ENCODE measurements at places on chromosomes 6 and 20.
A peak's percentile ranks its signal among the peaks of the same experiment; 100 is the strongest.

GRCh38 chr20:1618954-1619540 is 762 bp downstream of the SIRPB1 start:
- DNase-seq: no peak

- DNase-seq: no peak
Observed at GRCh38 chr20:9052136-9052535, 16.8 kb upstream of the PLCB4 start.

DNA sequence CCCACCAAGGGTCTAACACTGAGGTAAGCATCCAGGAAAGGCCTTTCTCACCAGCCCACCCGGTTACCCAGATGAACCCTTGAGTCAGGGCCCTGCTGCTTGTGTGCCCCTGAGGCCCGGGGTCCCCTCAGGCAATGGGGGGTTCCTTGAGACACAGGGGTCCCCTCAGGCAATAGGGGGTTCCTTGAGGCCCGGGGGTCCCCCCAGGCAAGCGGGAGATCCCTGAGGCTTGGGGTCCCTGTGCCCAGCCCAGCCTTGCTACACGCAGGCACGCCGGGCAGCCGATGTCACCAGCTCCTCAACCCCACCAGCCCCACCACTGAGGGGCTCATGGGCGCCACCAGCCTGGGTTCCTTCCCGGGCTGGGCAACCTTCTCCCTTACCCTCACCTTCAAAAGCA is 247.2 kb downstream of the TTLL2 start:
- DNase-seq: no peak

- DNase-seq: no peak
Observed at GRCh38 chr20:19943061-19943521, 74.1 kb upstream of the NAA20 start.

DNA sequence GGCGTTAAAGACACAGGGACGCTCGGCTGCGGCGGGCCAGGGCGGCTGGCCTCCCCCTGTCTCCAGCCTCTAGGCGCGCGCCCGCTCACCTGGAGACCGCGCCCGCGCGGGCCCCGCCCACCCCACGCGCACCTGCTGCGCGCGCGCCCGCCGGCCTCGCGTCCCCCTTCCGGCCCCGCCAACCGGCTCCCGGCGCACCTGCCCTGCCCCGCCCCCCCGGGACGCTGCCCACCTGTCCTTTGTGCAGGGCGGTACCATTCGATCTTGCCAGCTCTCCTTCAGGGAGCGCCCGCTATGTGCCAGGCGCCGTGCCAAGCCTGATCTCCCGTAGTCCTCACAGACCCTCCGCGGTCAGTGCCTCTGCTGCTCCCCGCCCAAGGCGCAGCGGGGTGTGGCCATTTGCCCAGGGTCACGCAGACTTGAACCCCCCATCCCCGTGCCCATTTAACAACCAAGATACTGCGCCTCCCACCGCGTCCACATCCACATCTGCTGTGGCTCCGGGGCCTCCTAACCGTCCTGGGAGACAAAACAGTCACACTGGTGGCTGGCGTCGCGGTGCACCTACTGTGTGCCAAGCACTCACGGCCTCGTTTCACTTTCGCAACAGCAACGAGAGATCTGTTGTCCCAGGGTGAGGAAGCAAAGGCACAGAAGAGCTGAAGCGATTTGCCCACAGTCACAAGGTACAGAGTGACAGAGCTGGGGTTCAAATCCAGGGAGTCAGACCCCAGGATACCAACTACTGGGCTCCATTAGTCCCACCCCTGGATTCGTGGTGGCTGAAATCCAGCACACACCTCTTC is 48.1 kb downstream of the NOL4L start:
- no peak for DNase-seq

- DNase-seq: peak; percentile 98
Observed at GRCh38 chr6:31114541-31114878, at the start of gene PSORS1C1. Gene PSORS1C1, plus strand, starts transcription at chr6:31114800. Its CDS starts 14,833 bp downstream, at chr6:31129633.

- no peak for DNase-seq
Observed at GRCh38 chr20:59806578-59806975, 126.9 kb downstream of the SYCP2 start.

GRCh38 chr6:145099713-145100112 is 635.6 kb downstream of the EPM2A start:
- DNase-seq: no peak

- DNase-seq: no peak
Observed at GRCh38 chr20:23082846-23083552, 3.1 kb downstream of the CD93 start.

DNA sequence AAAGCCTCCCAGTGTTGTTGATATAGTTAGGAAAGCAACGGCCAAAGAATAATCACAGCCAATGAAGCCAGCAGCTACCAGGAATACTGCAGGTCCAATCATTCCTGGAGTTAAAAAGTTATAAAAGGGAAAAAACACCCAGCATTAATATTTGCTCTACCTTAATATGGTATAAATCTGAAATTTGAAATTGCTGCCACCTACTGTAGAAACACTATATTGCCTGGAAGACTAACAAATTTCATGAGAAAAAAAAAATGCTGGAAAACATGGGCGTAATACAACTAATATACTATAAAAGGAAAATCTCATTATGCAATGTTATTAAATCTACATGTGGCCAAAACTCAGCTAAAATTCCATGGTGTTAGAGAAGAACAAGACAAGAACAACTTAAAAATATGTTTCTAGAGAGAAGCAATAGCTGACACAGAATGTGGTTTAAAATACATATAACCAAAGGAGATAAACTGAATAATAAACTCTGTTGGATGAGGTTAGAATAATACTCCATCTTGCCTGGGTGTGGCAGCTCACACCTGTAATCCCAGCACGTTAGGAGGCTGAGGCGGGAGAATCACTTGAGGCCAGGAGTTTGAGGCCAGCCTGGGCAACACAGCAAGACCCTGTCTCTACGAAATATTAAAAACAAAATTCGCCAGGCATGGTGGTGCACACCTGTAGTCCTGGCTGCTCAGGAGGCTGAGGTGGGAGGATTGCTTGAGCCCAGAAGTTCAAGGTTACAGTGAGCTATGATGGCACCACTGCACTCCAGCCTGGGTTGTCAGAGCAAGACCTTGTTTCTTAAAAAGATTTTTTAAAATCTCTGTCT is 43.1 kb downstream of the SLC17A5 start:
- DNase-seq: peak; percentile 62

- DNase-seq: no peak
Observed at GRCh38 chr6:4447639-4448330, 312.4 kb upstream of the ECI2 start.

- no peak for DNase-seq
Observed at GRCh38 chr6:43945768-43946080, 175.7 kb downstream of the VEGFA start.

DNA sequence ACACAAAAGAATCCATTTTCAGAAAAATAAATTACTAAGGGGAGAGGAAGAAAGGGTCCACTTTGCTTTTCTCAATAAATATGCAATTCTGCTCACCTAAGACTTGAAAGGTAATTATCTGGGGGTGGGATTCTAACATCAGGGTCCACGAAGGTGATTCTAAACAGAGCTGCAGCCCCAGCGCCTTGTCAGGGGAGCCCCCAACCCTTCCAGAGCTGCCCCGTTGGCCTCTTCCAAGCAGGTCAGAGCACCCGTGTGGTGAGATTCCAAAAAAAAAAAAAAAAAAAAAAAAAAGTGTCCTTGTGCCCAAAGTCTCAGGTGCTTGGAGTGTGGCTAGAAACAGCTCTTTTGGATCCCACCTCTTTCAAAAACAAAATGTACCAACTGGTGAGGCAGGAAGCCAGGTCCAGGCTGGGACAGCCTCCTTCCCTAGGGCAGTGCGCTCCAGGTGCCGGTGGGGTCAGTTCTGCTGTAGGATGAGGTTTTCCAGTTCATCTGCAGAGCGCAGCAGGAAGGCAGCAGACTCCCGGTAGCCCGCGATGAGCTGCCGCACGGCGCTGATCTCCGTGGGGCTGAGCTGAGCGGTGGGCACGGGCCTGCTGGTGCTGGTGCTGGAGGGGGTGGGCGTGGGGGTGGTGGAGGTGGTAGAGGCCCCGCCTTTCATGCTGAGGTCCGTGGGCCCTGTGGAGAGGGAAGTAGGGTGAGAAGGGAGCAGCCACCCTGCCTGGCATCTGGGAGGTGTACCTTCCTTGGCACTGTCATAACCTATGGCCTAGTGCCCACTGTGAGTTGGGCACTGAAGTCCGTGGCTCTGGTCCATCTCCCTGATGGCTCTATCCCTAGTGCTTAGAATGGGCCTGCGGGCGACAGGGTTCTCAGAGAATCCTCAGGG is 89.3 kb downstream of the ASXL1 start:
- no peak for DNase-seq

GRCh38 chr6:12037798-12038197 is 25.7 kb downstream of the HIVEP1 start:
- DNase-seq: no peak

- DNase-seq: no peak
Observed at GRCh38 chr20:4667371-4667773, 54.3 kb upstream of the PRND start.

- DNase-seq: peak; percentile 38
Observed at GRCh38 chr6:46325561-46326530, 155.1 kb upstream of the ENPP5 start.

DNA sequence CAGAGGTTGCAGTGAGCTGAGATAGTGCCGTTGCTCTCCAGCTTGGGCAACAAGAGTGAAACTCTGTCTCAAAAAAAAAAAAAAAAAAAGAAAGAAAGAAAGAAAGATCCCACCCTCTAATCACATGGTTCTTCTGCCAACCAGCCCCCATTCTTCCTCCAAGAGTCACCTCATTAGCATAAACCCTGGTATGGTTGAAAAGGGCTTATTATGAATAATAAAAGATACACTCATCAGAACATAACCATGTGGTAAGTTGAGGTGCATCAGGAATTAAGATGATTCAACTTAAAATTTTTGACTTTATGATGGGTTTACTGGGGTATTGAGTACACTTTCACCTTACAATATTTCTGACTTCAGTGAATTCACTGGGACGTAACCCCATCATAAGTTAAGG is 793 bp upstream of the TRIM40 start:
- DNase-seq: no peak

- DNase-seq: no peak
Observed at GRCh38 chr6:142839686-142840040, 105.3 kb downstream of the HIVEP2 start.

- no peak for DNase-seq
Observed at GRCh38 chr20:17598013-17598550, 28.2 kb downstream of the DSTN start.

- DNase-seq: no peak
Observed at GRCh38 chr6:165647041-165647440, 16.0 kb downstream of the PDE10A start.

DNA sequence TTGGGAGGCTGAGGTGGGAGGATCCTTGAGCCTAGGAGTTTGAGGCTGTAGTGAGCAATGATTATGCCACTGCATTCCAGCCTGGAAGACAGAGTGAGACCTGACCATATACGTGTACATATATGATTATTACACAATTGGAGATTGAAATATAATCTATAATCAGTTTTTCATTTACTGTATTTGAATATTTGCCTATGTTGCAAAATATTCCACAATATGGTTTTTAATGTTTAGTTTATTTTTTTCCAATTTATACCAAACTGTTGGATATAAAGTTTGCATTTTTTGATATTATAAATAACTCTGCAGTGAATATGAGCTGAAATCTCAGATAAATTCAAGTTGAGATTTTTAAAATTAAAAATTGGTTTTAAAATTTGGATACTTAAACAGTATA is 79.6 kb upstream of the SIRPG start:
- DNase-seq: no peak

- no peak for DNase-seq
Observed at GRCh38 chr6:143570147-143570853, 58.8 kb upstream of the FUCA2 start.

DNA sequence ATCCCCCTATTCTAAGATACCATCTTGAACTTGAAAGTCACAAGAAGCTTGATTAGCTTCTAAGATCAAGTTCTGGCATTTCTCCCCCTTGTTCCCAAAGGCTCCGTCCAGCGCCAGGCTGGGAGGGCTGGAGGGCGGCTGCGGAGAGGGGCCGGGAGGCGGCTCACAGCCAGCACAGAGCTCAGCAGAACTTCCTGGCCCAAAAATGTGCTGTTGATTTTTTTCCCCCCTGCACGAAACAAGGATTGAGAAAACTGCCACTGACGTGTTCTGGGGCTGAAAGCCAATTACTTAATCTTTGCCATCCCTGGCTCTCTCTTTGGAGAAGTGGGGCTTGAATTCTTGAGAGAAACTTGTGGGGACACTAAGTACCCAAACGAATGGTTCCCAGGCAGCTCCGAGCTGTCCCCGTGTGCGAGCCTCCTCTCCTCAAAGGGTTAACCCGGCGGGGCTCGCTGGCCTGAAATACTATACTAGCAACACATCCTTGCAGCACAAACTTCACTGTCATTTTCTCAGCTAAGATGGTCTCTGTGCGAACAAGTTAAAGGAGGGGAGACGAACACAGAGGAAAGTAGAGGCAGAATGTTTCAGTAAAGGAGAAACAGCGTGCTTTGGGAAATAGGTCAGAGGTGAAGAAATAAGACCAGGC is 452 bp downstream of the TRAF3IP2 start:
- peak; percentile 94 for DNase-seq

DNA sequence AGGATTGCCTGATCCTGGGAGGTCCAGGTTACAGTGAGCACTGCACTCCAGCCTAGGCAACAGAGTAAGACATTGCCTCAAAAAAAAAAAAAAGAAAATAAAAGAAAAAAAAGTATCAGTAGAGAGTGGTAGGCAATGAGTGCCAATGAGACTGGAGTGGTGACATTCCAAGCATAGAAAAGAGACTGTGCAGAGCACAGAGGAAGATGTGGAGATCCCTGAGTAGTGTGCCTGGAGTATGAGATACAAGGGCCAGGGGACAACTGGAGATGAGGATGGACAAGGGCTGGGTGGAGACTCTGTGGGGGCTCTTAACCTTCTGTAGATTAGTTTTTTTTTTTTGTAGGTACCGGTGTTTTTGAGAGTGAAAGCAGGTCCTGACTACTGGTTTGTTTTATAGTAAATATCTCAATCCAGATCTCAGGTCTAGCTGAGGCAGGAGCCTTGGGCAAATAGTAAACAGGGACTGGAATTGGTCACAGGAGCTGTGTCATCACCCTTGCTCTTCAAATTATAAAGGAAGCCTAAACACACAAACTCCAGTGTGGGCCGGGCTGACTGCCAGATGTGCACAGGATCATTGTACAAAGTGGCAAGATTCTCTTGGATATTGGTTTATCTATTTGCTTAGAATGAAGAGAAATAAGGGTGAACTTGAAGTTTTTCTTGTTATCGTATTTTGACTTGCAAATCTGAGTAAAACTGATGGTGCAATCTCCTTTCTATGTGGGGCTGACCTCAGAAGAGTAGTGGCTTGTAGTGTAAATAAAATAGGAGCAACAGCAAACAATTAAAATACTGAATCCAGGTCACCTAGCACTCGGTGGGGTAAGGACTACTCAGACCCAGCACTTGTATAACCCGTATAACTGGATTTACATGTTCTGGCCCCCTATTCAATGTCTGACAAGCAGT is 144.9 kb downstream of the SOX4 start:
- DNase-seq: no peak

GRCh38 chr20:58515233-58516212 is at the start of gene APCDD1L:
Gene APCDD1L, minus strand, starts transcription at chr20:58515399. Its CDS starts 692 bp downstream, at chr20:58514707.
- DNase-seq: peak; percentile 71

DNA sequence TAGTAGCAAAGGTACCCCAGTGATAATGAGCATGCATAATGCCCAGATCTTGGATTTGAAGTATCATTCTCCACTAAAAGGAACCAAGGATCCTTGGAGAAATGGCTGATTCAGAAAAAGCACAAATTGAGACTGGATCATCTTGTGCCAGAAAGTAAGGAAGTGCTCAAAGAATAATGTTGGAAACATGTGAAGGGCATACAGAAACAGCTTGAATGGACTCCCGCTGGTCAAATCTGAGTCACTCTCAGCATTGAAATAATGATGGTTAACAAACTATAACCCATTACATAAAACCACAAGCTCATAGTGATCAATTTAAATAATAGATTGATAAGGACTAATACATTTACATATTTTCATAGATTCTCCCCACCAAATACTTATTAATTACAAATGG is 3.6 kb upstream of the OSTM1 start:
- no peak for DNase-seq
